ENCODE measurements at places on chromosomes 16 and 17. TPM values are rescaled to one million over a fixed set of nuclear protein-coding genes. Genes with fewer than 3 reads are reported as not detected.

The GJD3 gene
- not detected for total RNA-seq

The PDP2 gene
- 8.5 TPM for total RNA-seq

The ZP2 gene
- total RNA-seq = not detected

The FXR2 gene
- 33.2 TPM for total RNA-seq

The KCNJ18 gene
- not detected for total RNA-seq

The NOG gene
- total RNA-seq = 3.2 TPM
